ENCODE measurements at places on chromosomes 12 and 14. TPM values are rescaled to one million over a fixed set of nuclear protein-coding genes. Genes with fewer than 3 reads are reported as not detected.

The NKX2-8 gene
- total RNA-seq = not detected

The BAG5 gene
- 29.3 TPM for total RNA-seq

The HOTAIR gene
- total RNA-seq = not detected

GRCh38 chr12:64427988-64428387 lies 23.8 kb downstream of the XPOT start:
- no peak for DNase-seq

GRCh38 chr12:4766445-4766844 lies 46.2 kb downstream of the GALNT8 start:
- DNase-seq = no peak

The ANKRD33 gene
- total RNA-seq = not detected

DNA sequence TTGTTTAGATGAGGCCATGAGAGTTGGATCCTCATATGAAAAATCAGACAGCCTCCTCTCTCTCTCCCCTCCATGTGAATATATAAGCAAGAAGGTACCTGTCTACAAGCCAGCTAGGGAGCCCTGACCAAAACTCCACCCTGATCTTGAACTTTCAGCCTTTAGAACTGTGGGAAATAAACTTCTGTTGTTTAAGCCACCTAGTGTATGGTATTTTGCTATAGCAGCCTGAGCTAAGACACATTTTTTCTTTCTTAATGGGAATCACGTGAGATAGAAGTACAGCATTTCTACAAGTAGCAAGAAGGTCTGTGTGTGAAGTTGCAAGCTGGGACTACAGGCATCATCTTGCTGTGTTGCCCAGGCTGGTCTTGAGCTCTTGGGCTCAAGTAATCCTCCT lies 16.3 kb upstream of the ABHD12B start:
- no peak for DNase-seq

DNA sequence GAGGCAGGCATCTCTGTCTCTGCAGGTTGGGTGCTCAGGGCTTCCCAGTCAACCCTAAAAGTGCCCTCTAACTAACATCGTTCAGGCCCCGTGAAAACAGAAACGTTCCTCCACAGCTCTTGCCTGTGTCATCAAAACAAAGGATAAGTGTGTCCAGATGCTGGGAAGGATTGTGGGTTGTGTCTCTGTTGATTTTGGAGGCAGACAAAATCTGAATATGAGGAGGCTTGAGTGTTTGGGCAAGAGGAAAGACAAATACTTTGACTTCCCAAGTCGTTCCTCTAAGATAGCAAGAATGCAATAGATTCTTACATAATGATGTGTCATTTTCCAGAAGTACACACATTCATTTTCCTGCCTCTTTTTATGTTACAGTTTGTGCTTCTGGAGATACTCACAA lies 52.9 kb downstream of the SERPINA3 start:
- DNase-seq = no peak

- DNase-seq = no peak
Measured at GRCh38 chr12:41972598-41972997, 172.1 kb downstream of the GXYLT1 start.

DNA sequence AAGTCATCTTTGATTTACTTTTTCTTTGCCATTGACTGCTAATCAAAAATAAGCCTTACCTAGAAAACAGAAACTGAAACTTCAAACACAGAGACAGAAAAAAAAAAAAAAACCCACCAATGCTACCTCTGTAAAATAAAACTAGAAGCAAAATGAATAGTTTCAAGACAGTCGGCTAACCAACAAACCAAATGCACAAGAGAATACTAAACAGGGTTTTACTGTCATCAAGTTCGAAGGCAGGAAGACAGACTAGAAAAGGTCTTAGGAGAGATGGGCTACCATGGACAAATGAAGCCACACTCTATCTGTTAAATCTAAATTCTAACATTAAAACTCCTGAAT lies 59.5 kb downstream of the SEL1L start:
- no peak for DNase-seq

DNA sequence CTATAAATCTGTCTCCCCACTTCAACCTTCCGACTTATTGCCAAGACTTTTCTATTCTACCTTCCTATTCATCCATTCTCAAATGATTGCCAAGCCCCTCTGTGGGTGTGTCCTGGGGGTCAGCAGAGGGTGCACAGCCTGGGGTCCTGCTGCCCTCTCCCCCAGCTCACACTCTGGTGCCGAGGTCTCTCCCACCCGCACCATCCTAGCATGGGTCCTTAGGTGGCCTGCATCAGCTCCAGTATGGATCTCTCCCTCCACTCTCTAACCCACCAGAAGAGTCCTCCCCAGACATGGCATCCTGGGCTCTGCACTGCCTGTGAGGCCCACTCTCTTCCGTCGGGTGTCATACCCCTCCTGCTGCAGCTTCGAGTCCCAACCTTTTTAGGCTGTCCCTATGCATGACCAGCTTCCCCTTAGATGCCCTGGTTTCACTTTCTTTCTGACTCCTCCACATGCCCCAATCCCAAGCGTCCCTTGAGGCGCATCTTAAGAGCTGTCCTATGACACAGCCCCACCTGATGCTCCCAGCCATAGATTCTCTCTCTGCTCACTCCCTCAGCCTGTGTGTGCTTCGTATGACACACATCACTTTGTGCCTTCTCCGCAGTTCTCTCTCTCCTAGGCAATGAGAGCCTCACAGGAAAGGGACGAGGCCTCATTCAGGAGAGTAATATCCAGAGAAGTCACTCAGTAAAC lies 43.9 kb downstream of the GIT2 start:
- no peak for DNase-seq

The FGF6 gene
- total RNA-seq = not detected

The TRMT61A gene
- total RNA-seq = 8.4 TPM

- DNase-seq = no peak
Measured at GRCh38 chr12:33484161-33484560, 44.5 kb upstream of the SYT10 start.

DNA sequence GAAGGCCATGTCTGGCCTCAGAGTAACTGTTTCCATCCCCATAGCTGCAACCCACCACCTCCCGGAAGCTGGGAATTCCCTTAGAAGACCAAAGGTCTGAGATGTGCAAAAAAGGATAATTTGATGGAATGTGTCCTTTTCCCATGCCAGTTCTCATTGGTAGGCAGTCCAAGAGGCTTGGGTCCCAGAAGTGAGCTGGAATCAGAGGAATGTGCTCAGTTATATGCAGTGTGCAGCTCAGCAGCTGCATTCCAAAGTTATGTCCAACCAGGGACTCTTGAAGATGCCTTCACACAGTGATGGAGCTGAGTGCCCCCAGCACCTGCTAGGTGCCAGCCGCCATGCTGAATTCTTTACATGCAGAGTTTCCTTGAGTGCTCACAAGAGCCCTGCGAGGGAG lies 583.9 kb upstream of the TBX3 start:
- DNase-seq = no peak

DNA sequence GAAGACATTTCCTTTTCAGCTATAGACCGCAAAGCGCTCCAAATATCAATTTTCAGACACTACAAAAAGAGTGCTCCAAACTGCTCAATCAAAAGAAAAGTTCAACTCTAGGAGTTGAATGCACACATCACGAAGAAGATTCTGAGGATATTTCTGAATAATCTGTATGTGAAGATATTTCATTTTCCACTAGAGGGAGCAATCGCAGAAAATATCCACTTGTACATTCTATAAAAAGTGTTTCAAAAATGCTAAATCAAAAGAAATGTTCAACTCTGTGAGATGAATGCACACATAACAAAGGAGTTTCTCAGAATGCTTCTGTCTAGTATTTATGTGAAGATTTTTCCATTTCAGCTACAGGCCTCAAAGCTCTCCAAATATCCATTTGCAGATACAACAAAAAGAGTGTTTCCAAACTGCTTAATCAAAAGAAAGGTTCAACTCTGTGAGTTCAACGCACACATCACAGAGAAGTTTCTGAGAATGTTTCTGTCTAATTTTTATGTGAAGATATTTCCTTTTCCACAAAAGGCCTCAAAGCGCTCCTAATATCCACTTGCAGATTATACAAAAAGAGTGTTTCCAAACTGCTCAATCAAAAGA lies 643.8 kb upstream of the ALG10B start:
- no peak for DNase-seq

- DNase-seq = no peak
Measured at GRCh38 chr14:103782376-103782775, 65.0 kb downstream of the PPP1R13B start.

GRCh38 chr14:50943261-50943942 lies 881 bp downstream of the PYGL start:
- DNase-seq = no peak

GRCh38 chr14:77306851-77307496 lies 13.7 kb downstream of the POMT2 start:
- DNase-seq = peak; percentile 21

The FIGNL2 gene
- total RNA-seq = 0.86 TPM

GRCh38 chr14:33740531-33740930 lies 210.3 kb downstream of the EGLN3 start:
- no peak for DNase-seq

- no peak for DNase-seq
Measured at GRCh38 chr14:26775765-26776563, 178.1 kb upstream of the NOVA1 start.

The RIN3 gene
- 36.3 TPM for total RNA-seq

DNA sequence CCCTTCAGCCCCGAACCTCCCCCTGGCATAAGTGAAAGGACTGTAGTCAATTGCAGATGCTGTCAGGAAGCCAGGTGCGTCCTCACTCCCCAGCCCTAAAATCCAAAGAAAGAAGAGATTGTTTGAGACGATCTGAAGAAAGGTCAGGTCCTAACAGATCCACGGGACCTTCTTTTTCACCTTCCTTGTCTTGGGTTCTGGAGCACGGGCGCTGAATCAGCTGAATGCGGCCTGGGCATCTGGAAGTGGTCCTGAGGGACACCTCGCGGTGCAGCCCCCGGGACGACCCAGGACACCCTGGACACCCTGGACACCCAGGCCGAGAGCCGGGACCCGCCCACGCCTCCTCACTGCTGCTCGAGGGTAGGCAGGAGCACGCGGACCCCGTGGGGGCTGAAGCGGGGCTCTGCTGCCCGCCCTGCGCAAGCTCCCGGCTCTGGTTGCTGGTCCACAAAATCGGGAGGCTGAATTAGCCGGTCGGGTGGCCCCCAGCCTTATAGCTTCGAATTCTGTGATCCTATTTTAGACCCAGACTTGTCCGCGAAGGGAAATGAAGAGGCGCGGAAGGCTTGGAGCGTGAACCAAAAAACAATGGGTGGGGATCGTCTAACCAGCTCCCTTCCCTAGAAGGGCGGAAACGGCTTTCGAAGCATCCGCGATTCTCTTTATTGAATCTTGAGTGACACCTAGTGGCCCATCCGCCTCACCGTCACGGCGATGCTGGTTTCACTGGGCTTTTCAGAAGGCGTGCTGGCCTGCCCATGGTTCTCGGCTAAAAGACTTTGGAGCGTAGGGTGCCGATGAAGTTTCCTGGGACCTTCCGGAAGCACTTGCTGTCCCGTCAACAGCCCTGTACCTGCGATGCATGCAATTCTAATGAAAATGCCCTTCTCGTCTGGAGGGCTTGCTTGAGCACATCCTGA lies 46.4 kb upstream of the PLXNC1 start:
- peak; percentile 86 for DNase-seq

- DNase-seq = peak; percentile 84
Measured at GRCh38 chr12:52006726-52007157, at the start of gene TAMALIN. TAMALIN (plus strand) TSS chr12:52006946; CDS start chr12:52007020, 74 bp downstream.

- DNase-seq = no peak
Measured at GRCh38 chr12:20585055-20585625, 110.0 kb upstream of the SLCO1C1 start.

- no peak for DNase-seq
Measured at GRCh38 chr12:46982629-46983392, 96.6 kb upstream of the PCED1B start.

The METTL3 gene
- 71.0 TPM for total RNA-seq

- no peak for DNase-seq
Measured at GRCh38 chr14:104856869-104857860, 7.9 kb upstream of the CEP170B start.

- no peak for DNase-seq
Measured at GRCh38 chr12:126198966-126199692, 1133.9 kb downstream of the AACS start.

The NRIP2 gene
- not detected for total RNA-seq

DNA sequence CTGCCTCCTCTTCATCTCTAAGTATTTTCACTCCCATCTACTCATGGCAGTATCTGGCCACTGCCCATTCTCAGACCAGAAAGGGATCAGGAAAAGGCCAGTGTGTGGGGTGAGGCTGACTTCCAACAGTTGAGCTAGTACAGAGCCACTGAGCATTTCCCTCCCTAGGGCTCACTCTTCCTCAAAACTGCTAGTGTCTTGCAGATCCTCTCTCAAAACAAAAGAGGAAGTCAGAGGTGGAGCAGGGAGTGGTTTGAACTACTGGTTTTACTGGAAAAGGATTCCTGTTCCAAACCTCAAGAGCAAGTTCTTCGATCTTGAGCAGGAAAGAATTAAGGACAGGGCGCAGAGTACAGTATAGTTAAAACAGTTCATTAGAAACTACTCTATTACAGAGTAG lies 11.7 kb upstream of the RNASE10 start:
- no peak for DNase-seq

DNA sequence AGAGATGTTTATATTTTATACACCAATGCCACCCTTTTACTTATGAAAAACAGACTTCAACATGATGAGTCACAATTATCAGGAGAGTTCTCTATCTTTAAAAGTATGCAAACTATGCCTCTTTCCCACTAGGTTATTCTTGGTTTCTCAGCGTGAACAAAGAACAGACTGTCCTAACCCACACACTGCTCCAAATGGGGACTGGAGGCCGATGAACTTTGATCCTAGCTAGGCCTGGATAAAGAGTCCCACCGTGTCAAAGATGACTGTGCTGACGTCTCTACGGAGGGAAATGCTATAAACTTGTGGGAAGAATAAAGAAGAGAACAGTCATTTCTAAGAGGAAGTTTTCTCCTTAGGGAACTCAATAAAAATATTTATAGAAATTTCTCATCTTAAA lies 160.1 kb downstream of the EPS8 start:
- no peak for DNase-seq

The KRT3 gene
- total RNA-seq = not detected

The CD27 gene
- 90.5 TPM for total RNA-seq

DNA sequence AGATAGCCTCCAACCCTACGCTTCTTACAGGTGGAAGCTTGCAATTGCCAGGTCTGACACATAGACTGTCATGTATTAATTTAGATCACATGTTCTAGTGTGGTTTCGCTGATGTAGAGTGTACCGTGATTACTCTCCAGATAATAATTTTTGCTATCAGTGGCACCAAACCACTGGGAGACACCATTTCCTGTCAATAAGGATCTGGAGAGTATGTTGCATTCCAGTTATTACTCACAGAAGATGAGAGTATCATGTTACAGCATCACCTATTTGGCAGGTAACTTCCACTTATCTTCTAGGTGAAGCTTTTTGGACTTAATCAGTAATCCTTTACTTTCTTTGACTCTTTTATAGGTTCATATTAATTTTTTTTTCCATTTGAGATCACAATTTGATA lies 147.2 kb downstream of the HELB start:
- no peak for DNase-seq

DNA sequence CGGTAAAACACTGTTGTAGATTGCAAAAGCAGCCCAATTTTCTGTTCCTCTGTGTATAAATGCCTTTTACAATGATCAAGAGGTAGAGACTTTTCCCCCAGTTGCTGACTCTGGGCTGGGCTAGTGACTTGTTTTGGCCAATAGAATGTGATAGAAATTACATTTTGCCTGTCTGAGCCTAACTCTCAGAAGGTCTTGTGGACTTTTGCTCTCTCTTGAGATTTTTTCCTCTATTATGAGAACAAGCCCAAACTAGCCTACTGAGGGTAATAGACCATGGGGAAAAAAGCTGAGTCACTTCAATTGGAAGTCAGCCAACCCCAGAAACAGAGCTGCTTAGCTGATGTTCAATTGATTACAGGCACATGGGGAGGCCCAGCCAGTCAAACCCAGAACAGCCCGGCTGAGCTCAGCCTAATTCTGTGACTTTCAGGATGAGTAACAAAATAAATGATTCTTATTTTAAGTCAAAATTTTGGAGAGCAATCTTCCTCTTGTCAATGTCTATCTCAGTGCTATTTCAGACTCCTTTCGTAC lies 61.4 kb downstream of the MYF5 start:
- DNase-seq = peak; percentile 71

The PTCSC3 gene
- total RNA-seq = not detected

All from activated T-cell treated with anti-CD3 and anti-CD28 coated beads, Interleukin-2, amount 50 U/mL, for 72 hours (primary cell).